ENCODE measurements at places on chromosomes 1 and 21.
A peak's percentile ranks its signal among the peaks of the same experiment; 100 is the strongest.

DNA sequence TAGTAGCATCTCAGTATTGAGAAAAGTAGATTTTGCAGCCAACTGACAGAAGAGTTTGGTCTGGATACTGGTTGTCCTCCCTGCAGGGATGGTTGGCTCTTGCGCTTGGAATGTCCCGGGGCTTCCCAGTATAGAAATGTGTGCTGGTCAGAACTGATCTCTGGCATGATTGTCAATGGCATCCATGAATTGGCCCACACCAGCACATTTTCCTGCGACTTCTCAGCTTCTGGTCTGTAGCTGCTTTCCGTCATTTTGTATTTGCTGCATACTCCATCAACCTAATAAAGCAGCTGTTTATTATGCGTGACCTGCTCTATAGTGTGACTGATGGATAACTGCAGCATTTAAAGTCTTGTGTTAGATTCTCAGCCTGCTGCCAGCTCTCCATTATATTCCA, 203.7 kb downstream of the S1PR1 start:
- no peak for DNase-seq
- H3K27me3 ChIP-seq, result peaks cover 4% of the 10 kb centered on the region
- H3K4me3 ChIP-seq, result no peak overlapping the region
- no peak overlapping the region for H3K27ac ChIP-seq
- peaks cover 5% of the 10 kb centered on the region for H3K4me1 ChIP-seq
- no peaks in the 10 kb centered on the region for H3K36me3 ChIP-seq

GRCh38 chr1:233667741-233668140, 53.8 kb downstream of the KCNK1 start:
- no peak overlapping the region for H3K27ac ChIP-seq
- H3K27me3 ChIP-seq, result peaks cover under 1% of the 10 kb centered on the region
- no peaks in the 10 kb centered on the region for H3K36me3 ChIP-seq
- no peaks in the 10 kb centered on the region for H3K4me1 ChIP-seq

DNA sequence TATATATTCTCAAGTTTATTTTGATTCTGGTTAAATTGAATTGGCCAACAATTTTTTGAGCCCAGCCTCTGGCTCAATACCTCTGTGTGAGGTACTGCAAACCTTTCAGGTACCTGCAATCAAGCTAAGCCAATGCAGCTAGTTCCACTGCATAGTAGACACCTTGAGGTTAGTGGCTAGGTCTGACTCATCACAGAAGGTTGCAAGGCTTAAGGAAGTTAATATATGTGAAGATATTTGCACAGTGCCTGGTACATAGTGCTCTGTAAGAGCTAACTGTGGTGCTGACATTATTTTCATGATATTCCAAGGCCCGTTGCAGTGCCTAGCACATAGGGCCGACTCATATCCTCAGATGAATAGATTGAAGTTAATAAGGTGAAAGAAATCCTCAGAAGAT, 330.5 kb upstream of the KAZN start:
- peaks cover 33% of the 10 kb centered on the region for H3K27me3 ChIP-seq
- H3K36me3 ChIP-seq, result no peaks in the 10 kb centered on the region
- H3K4me3 ChIP-seq, result no peak overlapping the region
- no peak for DNase-seq
- H3K4me1 ChIP-seq, result no peaks in the 10 kb centered on the region

- H3K27ac ChIP-seq, result no peak overlapping the region
- no peaks in the 10 kb centered on the region for H3K27me3 ChIP-seq
- no peaks in the 10 kb centered on the region for H3K4me1 ChIP-seq
- no peaks in the 10 kb centered on the region for H3K36me3 ChIP-seq
- DNase-seq, result no peak
- H3K4me3 ChIP-seq, result no peak overlapping the region
These were observed 60.0 kb upstream of the RGS21 start for GRCh38 chr1:192256674-192257334.

- H3K36me3 ChIP-seq, result no peaks in the 10 kb centered on the region
- peaks cover 7% of the 10 kb centered on the region for H3K27me3 ChIP-seq
- DNase-seq, result peak; percentile 74
- peak overlapping the region; percentile 89 for H3K27ac ChIP-seq
- peaks cover 31% of the 10 kb centered on the region for H3K4me1 ChIP-seq
These were observed 88.3 kb upstream of the SGIP1 start for GRCh38 chr1:66445492-66446181.

DNA sequence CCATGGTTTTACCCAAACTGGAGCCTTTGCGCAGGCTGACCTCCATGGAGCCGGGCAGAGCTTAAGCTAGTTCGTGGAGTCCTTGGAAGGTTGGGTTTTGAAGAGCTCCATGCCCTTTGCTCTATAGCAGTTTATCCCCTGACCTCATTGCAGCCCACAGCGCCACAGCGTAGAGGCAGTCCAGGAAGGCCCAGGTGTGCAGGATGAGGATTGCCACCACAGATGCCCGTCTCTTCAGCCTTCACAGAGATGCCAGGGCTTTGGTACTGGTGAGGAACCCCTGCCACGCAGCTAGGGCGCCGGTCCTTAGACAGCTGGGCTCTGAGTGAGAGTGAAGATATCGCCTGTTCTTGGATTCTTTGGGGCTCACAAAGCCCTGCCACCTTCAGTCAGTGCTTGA, 138.6 kb downstream of the PEX14 start:
- no peak for DNase-seq
- no peaks in the 10 kb centered on the region for H3K4me1 ChIP-seq
- H3K4me3 ChIP-seq, result no peak overlapping the region
- no peaks in the 10 kb centered on the region for H3K36me3 ChIP-seq

DNA sequence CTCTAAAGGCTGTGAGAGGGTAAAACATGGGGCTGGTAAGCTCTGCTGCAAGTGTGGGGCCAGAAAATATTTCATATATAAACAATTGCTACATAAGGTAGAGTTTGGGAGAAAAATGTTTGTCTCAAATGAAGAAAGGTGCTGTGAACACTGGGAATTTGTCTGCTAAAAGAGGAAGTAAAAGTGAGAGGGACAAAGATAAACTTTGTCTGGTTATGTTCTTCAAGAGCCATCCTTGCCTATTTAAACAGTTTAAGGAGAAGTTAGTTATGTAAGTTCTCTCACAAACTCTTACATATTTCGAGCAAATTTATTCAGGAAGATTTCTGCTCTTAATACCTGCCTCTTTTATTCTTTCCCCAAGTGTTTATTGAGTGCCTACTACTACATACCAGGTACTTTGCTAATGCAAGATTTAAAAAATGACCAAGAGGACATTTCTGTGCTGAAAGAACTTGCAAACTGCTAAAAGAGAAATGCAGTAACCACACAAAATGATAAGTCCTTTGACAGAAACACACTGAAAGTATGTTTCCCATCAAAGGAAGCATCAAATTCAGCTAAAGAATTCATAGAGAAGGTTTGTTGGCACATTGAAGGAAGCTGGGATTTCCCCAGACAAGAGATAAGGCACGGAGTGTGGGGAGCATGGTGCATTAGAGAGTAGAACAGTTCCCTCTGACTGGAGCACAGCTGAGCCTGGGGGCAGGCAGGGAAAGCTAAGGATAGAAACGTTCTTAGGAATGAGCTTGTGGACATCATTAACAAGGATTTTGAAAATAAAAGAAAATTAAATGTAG, 549.1 kb downstream of the PTBP2 start:
- H3K4me3 ChIP-seq, result no peak overlapping the region
- H3K27ac ChIP-seq, result no peak overlapping the region
- no peaks in the 10 kb centered on the region for H3K27me3 ChIP-seq
- peaks cover 4% of the 10 kb centered on the region for H3K36me3 ChIP-seq

DNA sequence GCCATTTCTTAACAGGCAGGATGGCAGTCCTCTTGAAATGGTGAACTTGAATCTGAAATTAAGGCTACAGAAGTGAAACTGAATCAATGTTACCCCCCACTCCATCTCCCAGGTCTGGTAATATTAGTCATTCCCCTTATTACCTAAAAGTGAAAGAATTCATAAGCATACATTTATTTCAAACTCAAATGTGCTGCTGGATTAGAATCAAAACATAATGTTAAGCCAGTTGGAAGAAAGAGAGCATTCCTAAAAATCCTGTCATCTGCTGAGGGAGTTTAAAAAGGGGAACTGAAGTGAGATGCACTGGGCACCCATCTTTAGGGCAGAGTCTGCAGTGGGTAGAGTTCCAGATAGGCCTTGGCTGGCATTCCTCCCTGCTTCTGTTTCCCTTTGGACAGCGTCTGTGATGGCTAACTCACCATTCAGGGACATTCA, 17.4 kb downstream of the KIAA0319L start:
- H3K36me3 ChIP-seq, result peaks cover 4% of the 10 kb centered on the region
- no peak for DNase-seq
- peaks cover 46% of the 10 kb centered on the region for H3K4me1 ChIP-seq
- peak overlapping the region; percentile 93 for H3K27ac ChIP-seq
- peak overlapping the region; percentile 74 for H3K4me3 ChIP-seq

GRCh38 chr1:213689260-213689659, 298.5 kb upstream of the PROX1 start:
- no peak overlapping the region for H3K4me3 ChIP-seq
- H3K36me3 ChIP-seq, result no peaks in the 10 kb centered on the region
- peaks cover 2% of the 10 kb centered on the region for H3K27me3 ChIP-seq
- no peak overlapping the region for H3K27ac ChIP-seq

- no peaks in the 10 kb centered on the region for H3K36me3 ChIP-seq
- no peak for DNase-seq
- H3K27ac ChIP-seq, result no peak overlapping the region
- no peak overlapping the region for H3K4me3 ChIP-seq
- no peaks in the 10 kb centered on the region for H3K4me1 ChIP-seq
These were observed 154.5 kb downstream of the ACTL8 start for GRCh38 chr1:17909634-17910033.

DNA sequence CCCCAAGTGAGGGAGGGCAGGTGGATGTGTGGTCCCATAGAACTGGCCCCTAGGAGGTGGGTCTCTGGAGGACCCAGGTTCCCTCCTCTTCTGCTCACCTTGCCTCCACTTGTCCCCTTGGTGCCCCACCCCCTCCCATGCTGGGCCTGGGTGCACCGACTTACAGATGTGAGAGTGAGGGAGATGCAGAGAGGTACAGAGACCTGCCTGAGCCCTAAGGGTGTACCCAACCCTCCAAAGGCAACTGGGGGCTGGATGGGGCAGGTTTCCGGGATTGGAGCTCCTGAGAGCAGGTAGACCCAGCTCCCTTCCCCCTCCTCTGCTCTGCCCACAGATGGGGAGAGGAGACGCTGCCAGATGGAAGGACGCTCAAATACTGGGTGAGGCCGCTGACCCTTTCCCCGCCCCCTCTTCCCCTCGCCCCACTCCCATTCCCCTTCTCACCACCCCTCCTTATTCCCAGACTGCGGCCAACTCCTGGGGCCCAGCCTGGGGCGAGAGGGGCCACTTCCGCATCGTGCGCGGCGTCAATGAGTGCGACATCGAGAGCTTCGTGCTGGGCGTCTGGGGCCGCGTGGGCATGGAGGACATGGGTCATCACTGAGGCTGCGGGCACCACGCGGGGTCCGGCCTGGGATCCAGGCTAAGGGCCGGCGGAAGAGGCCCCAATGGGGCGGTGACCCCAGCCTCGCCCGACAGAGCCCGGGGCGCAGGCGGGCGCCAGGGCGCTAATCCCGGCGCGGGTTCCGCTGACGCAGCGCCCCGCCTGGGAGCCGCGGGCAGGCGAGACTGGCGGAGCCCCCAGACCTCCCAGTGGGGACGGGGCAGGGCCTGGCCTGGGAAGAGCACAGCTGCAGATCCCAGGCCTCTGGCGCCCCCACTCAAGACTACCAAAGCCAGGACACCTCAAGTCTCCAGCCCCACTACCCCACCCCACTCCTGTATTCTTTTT, 10.3 kb downstream of the TINAGL1 start:
- H3K4me3 ChIP-seq, result no peak overlapping the region
- H3K4me1 ChIP-seq, result peaks cover 3% of the 10 kb centered on the region

- no peaks in the 10 kb centered on the region for H3K27me3 ChIP-seq
- H3K27ac ChIP-seq, result no peak overlapping the region
- H3K4me1 ChIP-seq, result peaks cover 29% of the 10 kb centered on the region
- H3K4me3 ChIP-seq, result peak overlapping the region; percentile 91
These were observed 519 bp upstream of the IQCC start for GRCh38 chr1:32204943-32205361.

DNA sequence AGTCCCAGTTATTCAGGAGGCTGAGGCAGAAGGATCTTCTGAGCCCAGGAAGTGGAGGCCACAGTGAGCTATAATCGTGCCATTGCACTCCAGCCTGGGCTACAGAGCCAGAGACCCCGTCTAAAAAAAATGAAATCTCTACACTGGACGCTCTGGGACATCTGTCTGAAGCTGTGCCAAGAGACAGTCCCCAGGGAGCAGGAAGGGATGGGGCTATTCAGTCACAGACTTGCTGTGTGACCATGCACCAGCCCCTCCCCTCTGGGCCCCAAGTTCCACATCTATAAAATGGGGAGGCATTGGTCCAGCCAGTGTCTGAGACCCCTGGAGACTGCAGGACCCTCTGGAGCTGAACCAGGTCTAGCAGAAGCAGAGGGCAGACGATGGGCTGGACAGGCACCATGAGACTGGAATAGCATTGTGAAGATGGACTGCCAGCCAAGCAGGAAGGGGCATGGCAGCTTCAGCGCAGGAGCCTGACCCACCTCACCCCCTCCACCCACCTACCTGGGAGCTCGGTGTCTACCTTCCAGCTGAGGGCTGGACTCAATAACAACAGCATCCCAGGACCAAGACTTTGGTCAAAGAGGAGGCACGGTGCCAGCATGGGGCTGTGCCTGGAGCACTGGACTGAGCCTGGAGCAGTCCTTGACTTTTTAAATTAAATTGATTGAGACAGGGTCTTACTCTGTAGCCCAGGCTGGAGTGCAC, 1.4 kb downstream of the TMEM54 start:
- no peak overlapping the region for H3K4me3 ChIP-seq
- no peak for DNase-seq
- no peaks in the 10 kb centered on the region for H3K36me3 ChIP-seq
- no peak overlapping the region for H3K27ac ChIP-seq
- peaks cover 26% of the 10 kb centered on the region for H3K27me3 ChIP-seq

DNA sequence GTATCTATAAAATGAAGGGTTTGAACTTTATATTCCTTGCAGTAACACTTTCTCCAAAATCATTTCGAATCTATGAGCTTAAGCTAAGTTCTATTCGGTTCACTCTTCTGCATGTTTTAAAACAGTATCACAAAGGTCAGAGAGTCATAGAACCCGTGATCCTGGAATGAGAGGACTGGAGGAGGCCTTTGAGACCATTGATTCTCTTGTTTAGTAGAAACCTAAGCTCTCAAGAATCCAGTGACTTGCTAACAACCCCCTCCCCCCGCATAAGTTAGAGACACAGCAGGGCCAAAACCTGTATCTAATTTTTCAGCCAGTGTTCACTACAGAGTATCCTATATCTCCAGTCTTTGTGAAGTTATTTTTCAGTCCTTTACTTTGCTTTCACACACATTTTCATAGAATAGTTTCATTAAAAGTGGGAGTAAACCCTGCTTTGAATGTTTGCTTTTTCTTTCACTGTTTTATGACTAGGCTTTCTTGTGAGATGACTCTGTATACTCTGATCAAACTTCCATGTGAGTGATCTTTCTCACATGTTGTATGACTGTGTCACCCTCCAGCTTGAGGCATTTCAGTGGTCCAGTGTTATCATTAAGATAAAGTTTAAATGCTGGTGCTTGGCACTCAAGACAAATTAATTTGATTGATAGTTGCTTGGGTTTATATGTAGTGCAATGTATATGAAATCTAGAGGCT, 275.4 kb upstream of the SGIP1 start:
- no peaks in the 10 kb centered on the region for H3K27me3 ChIP-seq
- H3K4me1 ChIP-seq, result peaks cover 74% of the 10 kb centered on the region
- H3K4me3 ChIP-seq, result peak overlapping the region; percentile 67
- peak overlapping the region; percentile 70 for H3K27ac ChIP-seq
- H3K36me3 ChIP-seq, result no peaks in the 10 kb centered on the region
- DNase-seq, result no peak

All from natural killer cell treated with Interleukin-12 subunit alpha and Interleukin-12 subunit beta and Interleukin-15 and Interleukin-18, amount 100 ng/mL, for 72 hours (primary cell).